ENCODE measurements at places on chromosomes 3 and 15. TPM values are rescaled to one million over a fixed set of nuclear protein-coding genes. Genes with fewer than 3 reads are reported as not detected.

- no peak for DNase-seq
These were observed 92.4 kb downstream of the GHSR start for GRCh38 chr3:172355836-172356235.

CATSPER2 gene
- 32.3 TPM for total RNA-seq

- DNase-seq = no peak
These were observed 36.6 kb upstream of the MGLL start for GRCh38 chr3:127858937-127859336.

DNA sequence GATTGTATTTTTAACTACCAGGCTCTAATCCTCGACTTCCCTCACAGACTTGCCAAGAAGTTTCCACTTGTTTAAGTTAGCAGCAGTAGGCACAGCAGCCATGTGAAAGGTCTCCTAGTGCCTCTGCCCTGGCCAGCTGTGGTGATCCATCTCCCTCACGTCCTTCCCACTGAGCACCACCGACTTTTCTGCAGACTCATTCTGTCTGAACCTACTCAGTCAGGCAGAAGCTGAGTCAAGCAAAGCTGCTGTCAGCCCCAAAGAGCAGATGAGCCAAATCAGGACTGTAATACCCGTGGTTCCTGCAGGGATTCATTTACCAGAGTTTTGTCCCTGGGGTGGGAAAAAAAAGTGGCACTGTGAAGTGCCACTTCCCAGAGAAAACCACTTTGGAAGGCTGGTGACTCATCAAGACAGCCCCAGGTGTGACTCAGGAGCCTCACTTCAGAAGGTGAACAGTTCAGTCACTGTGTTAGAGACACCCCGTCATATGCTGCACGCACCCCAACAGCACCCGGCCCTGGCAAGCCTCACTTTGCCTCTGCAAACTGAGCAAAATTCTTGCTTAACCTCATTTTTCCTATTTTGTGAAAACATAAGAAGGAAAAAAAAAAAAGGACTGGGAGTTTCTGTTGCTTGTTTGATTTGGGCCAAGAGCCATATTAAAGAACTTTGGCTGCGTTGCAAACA, 76.0 kb downstream of the WWTR1 start:
- DNase-seq = peak; percentile 5

- no peak for DNase-seq
These were observed 824 bp upstream of the CILP start for GRCh38 chr15:65212097-65212496.

DNA sequence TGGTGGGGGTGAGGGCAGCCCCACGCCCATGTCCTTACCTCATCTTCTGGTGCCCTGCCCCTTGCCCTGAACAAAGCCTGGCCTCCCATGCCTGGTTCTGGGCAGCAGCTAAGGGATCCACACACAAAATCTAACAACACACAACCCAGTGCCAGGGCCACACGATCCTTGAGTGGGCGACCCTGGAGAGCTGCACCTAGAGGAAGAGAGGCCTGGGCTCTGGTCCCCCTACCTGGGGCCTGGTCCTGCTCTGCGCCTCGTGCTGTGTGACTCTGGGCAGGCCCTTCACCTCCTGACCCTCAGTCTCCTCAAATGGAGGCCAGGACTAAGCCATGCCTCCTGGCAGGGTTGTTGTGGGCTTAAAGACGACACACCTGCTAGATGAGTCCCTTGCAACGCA, 20.0 kb upstream of the C3orf22 start:
- no peak for DNase-seq

DNA sequence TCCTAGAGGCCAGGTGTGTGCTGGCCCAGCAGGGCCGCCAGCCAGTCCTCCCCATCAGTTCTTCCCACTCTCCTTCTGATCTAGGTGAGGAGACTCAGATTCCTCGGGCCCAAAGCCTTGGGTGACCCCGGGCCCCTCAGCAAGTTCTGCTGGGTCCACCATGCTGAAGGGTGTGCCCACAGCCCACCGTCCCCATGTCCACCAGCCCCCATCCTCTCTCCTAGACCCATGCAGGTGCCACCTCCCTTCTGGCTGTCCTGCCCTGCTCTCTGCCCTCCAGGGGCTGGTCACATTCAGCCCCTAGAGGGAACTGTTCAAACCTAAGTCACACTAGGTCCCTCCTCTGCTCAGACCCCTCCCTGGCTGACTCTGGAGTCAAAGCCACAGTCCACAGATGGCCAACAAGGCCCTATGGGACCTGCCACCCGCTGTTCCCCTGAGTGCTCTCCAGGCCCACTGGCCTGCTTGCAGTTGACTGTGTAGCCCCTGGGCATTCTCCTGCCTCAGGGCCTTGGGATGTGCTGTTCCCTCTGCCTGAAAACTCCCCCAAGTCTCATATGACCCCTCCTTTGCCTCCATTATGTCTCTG, 878 bp upstream of the TLR9 start:
- no peak for DNase-seq

- DNase-seq = no peak
These were observed 24.9 kb downstream of the SLCO2A1 start for GRCh38 chr3:134004841-134005240.

CNTN3 gene
- 52.8 TPM for total RNA-seq

GRCh38 chr3:49805367-49805782, 2.3 kb downstream of the INKA1 start:
- DNase-seq = peak; percentile 46

KIF7 gene
- 5.0 TPM for total RNA-seq

DNA sequence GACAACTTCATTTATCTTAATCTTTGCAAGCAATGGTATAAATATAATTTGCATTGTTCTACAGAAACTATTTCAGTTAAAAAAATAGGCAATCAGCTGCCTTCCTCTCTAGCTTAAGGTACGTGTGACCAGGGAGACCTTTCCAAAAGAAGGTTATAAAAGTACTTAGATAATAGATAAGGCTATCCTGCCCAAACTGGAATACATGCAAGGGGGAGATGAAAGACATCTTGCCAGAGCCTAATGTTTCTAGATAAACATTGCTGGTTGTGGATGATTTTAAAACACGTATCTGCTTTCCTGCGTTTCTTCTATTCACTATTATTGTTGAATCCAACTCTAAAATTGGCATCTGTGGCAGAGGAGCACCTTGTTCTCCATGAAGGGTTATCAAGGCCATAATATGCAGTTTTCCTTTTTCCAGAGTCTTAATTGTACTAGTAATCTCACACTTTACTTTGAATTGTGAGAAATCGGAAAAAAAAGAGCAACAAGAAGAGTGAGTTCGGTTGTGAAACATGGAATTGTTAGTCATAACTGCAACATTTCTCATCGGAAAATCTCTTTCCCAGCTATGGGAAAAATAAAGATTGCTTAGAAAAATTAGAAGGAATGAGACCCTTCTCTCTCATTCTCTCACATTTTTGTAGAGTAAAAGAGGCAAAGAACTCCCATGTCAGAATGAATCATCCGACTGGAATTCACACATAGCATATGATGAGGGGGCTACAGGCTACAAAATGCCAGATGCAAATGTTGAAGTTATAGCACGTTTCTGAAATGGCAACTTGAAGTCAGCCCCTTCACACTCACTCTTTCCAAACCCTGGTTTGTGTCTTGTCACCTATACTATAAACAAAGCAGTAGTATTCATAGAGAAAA, 936.1 kb upstream of the NR2F2 start:
- DNase-seq = no peak

GRCh38 chr3:195468841-195469240, 26.0 kb upstream of the ACAP2 start:
- no peak for DNase-seq

DNA sequence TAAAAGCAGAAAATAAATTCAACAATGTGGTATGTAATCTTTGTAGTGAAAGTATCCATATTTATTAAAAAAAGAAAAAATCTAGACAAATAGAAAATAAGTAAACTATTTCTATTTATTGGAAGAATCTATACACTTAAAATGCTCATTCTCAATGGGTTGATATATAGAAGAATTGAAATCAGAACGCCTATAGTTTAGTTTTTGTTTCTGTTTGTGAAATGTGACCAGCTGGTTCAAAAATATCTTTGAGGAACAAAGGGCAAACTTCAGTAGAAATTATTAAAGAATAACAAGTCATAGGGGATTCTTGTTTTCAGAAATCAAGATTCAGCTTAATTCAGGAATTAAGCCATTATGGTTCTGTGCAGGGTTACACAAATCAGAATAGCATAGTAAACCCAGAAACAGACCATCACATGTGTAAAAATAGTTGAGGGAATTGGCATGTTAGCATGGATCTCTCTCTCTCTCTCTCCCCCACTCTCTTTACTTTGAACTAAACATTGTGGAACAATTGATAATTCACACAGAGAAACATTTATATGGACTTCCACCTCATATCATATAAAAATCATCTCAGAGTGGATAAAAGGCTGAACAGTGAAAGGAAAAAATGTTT, 134.0 kb downstream of the CHL1 start:
- no peak for DNase-seq

GRCh38 chr15:41585127-41586047, 26.4 kb downstream of the TYRO3 start:
- peak; percentile 57 for DNase-seq
